ENCODE measurements at places on chromosomes 11 and 22. TPM values are rescaled to one million over a fixed set of nuclear protein-coding genes. Genes with fewer than 3 reads are reported as not detected.
A peak's percentile ranks its signal among the peaks of the same experiment; 100 is the strongest.

DNA sequence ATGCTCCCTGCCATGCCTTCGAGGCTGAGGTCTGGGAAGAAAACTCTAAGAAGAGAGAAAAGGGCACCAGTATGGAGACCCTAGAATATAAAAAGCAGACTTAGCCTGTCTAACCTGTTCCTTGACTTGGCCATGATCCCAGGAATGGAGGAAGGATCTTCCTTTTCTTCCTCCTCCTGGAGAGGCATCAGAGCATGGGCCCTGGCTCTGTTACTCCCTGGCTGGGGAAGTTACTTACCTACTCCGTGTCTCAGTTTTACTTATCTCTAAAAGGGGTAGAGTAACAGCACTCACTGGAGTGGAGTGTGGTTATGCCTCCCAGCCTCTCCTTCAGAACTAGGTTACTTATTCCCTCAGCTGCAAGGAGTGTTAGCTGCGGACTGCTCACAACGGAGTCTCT, 55.2 kb upstream of the PHF21A start:
- H3K36me3 ChIP-seq: no peaks in the 10 kb centered on the region
- no peaks in the 10 kb centered on the region for H3K4me1 ChIP-seq
- H3K4me3 ChIP-seq: no peak overlapping the region

GRCh38 chr11:63553759-63554158, 9.4 kb downstream of the PLAAT2 start:
- H3K27me3 ChIP-seq: no peaks in the 10 kb centered on the region
- H3K4me3 ChIP-seq: no peak overlapping the region
- no peak overlapping the region for H3K27ac ChIP-seq
- H3K36me3 ChIP-seq: no peaks in the 10 kb centered on the region
- no peaks in the 10 kb centered on the region for H3K4me1 ChIP-seq

DNA sequence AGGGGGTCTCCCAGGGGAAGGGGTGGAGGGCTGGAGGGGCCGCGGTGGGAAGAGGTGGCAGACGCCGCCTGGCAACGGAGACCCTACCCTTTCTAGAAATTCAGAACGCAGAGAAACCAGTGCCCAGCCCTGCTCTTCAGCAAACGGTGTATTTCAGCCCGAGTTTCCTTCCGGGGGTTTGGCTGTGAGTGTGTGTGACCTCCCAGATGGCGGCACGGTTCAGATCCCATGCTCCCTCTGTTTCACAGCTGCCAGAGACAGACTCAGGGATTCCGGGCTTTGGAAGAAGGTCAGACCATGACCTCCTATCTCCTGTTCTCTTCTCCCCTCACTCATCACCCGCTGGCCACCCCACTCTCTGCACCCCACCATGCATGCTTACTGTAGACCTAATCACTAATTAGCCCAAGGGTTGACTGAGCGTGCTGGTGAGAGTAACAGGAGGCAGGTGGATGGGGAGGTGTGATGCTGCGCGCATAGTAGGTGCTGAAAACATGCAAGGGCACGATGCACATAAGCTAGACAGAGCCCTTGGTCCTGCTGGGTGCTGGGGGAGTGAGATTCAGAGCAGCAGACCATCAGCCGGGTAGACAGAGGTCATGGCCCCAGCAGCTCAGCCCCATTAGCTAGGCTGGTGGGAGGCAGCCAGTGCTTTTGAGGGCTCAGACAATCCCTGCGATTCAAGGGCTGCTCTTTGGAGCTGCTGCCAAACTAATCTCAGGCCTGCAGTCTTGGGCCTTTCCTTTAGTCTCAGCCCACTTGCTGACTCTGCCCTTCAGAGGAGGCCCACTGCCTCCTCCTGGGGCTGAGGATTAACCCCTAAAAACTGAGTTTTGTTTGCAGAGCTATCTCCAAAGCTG, 256.5 kb upstream of the CADM1 start:
- no peak overlapping the region for H3K4me3 ChIP-seq
- no peak overlapping the region for H3K27ac ChIP-seq
- no peaks in the 10 kb centered on the region for H3K27me3 ChIP-seq
- H3K4me1 ChIP-seq: no peaks in the 10 kb centered on the region
- DNase-seq: no peak

DNA sequence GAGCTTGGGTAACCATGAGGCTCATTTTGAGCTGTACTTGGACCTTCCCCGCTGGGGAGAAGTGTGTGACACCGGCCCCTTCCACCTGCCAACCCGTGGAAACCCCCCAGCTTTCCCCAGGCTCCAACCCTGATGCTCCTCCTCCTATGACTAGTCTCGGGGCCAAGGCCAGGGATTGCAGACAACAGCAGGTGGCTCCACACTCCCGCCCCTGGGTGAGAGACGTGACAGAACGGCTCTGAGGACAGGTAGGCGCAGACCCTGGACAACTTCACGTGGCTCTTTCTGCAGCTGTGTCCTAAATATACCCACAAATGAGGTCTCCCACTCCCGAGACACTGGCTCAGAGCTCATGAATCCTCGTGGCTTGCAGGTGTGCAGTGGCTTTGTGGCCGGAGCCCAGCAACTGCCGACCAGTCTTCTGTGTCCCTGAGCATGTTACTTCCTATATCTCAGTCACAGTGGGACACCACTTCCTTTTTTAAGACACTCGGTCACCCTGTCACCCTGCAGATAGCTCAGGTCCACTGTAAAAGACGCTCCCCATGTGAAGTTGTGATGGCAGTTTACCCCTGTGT, 55.2 kb downstream of the NECTIN1 start:
- no peaks in the 10 kb centered on the region for H3K27me3 ChIP-seq
- H3K27ac ChIP-seq: no peak overlapping the region
- H3K4me1 ChIP-seq: peaks cover 16% of the 10 kb centered on the region
- peak overlapping the region; percentile 22 for H3K4me3 ChIP-seq
- DNase-seq: peak; percentile 58

DNA sequence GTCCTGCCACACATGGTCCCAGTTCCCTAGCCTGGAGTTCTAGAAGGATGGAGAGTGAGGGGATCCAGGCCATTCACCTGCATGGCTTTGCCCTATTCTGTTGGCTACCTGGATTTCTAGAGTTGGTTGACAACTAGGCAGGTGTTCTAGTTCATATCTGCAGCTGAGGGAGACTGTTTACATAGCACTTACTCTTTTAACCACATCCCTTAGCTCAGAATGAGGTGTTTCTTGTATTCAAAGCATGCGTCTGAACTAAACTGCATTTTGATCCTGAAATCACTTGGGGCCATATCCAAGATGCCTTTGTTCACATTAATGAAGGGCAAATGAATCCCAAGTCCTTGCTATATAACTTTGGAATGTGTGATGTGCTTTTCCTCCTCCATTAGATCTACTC, 60.9 kb downstream of the SYT13 start:
- no peak overlapping the region for H3K27ac ChIP-seq
- no peaks in the 10 kb centered on the region for H3K36me3 ChIP-seq
- no peaks in the 10 kb centered on the region for H3K27me3 ChIP-seq
- H3K4me3 ChIP-seq: no peak overlapping the region
- no peak for DNase-seq
- H3K4me1 ChIP-seq: no peaks in the 10 kb centered on the region

- no peak overlapping the region for H3K4me3 ChIP-seq
- no peak for DNase-seq
- H3K4me1 ChIP-seq: no peaks in the 10 kb centered on the region
- no peaks in the 10 kb centered on the region for H3K36me3 ChIP-seq
- H3K27me3 ChIP-seq: no peaks in the 10 kb centered on the region
Measured at GRCh38 chr11:5550440-5551095, 2.2 kb upstream of the OR52H1 start.

DNA sequence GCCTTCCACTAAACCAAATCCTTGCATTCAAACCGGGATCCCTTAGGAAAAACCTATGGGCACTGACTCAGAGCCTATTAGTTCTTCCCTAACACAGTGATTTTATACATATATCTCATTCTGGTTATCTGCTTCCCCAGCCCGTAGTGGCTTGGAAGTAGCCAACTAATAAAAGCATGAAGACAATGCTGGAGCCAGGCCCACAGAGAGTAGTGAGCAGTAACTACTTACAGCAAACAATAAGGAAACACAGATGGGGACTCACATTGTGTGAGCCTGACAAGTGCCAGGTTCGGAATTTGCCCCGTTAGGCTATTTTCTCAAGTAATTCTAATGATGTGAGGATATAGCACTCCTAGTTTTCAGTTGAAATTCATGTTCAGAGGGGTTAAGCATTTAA, 83.3 kb upstream of the OR5AK2 start:
- no peak overlapping the region for H3K27ac ChIP-seq
- no peaks in the 10 kb centered on the region for H3K36me3 ChIP-seq
- no peaks in the 10 kb centered on the region for H3K4me1 ChIP-seq
- no peak for DNase-seq

UBQLN3 gene
- total RNA-seq: 0.37 TPM

- no peaks in the 10 kb centered on the region for H3K4me1 ChIP-seq
- no peaks in the 10 kb centered on the region for H3K36me3 ChIP-seq
- no peak overlapping the region for H3K27ac ChIP-seq
- H3K27me3 ChIP-seq: 0 out of 2 replicates have a peak, but pooled peaks cover 3% of the 10 kb centered on the region
Measured at GRCh38 chr11:10122326-10123197, 171.5 kb downstream of the SBF2 start.

GRCh38 chr11:64817476-64817875, 7.1 kb upstream of the MEN1 start:
- no peaks in the 10 kb centered on the region for H3K36me3 ChIP-seq
- H3K4me3 ChIP-seq: no peak overlapping the region
